Mesenteric fat pad (tissue), 1 donor: ENCODE measurements at places on chromosomes 2 and 18.

DNA sequence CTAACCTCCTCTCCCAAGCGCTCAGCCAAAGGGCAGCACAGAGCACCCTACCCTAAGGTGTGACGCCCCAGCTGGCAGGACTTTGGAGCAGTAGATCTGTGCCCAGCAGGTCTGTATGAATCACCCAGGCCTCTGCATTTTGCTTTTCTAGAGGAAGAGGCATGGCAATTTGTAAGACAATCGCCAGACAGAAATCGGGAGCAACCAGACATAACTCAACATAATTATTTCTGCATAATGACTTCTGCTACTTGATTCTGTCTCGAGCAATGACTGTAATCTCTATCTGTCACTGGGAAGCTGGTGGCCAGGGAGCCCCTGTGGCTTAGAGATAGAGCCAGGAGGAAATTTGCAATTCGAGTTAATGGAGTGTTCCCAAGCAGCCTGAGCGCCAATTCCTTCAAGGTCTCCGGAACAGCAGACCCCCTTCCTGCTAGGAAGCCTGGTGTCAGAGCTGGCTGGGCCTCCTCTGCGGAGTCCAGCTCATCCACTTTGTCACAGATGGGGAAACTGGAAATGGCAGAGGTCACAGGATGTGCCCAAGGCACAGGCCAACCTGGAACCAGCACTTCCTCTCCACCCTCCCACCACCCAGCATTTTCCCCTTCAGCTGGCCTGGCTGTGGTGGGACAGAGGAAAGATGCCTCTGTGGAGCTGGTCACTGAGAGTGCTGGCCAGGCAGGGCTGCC lies 55.0 kb downstream of the ODC1 start:
- DNase-seq, result no peak

DNA sequence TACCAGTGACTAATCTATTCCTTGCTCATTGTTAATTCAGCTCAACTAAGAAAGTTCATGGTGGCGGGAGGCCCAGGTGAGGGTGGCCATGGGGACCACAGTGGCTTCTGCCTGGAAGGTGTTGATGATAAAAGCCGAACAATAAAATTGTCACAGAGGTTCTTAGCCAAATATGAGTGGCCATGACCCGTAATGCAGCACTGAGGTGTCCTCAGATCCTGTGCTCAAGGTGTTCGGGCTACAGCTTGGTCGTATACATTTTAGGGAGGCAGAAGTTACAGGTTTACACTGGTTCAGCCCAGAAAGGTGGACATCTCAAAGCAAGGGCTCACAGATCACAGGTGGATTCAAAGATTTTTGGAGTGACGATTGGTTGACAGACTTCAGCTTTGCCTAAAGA lies 98.5 kb upstream of the SNTG2 start:
- DNase-seq, result no peak

DNA sequence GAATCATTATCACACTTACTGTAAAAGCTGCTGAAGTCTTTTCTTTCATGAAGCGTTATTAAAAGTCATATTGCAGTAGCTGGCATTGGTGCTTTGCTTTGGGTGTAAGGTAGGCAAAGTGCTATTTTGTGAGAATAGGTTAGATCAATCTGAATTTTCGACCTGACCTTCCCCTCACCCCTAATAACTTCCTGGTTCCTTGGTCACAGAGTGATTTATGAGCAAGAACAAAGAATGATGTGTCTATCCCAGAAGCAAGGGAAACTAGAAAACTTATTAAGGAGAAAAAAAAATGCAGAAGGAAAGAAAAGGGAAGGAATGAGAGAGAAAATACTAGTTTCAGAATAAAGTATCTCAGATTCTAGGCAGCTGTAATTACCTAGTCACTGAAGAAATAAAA lies 163.1 kb upstream of the MEIS1 start:
- DNase-seq, result no peak

DNA sequence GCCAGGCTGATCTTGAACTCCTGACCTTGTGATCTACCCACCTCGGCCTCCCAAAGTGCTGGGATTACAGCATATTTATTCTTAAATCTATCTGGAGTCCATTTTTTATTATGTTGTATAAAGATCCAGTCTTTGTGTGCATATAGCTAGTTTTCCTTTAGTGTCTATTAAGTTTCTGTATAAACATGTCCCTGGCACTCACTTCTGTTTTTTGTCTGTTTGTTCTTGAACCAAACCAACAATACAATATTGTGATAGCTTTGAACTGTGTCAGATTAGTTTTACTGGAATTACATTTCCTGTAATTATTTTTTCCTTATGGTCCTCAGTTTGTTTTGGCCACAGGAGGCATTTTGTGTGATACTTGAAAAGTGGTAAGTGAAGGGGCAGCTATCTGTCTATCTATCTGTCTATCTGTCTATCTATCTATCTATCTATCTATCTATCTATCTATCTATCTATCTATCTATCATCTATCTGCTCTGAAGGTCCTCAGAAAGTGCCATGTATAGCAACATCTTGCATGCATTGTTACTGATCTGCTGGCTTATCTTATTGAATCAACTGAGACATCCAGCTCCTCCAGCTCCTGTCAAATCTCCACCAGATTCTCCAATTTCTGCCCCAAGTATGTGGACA lies 70.9 kb upstream of the ACVR1 start:
- no peak for DNase-seq

- DNase-seq, result no peak
These were observed at the start of gene SNORC for GRCh38 chr2:232870018-232870765. TSS of gene SNORC (plus strand) at chr2:232870264. CDS start at chr2:232870342, 78 bp downstream.

DNA sequence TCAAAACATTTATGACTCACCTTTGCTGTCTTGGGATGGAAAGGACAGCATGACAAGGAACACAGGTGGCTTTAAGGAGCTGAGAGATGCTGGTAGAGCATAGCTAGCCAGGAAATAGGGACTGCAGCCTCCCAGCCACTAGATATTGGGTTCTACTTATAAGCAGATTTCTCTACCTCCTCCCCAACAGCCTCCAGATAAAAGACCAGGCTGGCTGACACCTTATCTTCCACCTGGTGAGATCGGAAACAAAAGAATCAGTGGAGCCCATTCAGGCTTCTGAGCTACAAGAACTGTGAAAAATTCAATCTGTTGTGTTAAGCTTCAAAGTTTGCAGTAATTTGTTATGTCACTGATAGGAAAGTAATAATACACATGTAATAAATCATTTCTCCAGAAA lies 1278.5 kb upstream of the ZEB2 start:
- no peak for DNase-seq

- DNase-seq, result no peak
These were observed 40.3 kb downstream of the SESTD1 start for GRCh38 chr2:179224361-179224760.
